Cardiac septum (tissue), 1 donor: ENCODE measurements at places on chromosomes 12 and 14. TPM values are rescaled to one million over a fixed set of nuclear protein-coding genes. Genes with fewer than 3 reads are reported as not detected.

DNA sequence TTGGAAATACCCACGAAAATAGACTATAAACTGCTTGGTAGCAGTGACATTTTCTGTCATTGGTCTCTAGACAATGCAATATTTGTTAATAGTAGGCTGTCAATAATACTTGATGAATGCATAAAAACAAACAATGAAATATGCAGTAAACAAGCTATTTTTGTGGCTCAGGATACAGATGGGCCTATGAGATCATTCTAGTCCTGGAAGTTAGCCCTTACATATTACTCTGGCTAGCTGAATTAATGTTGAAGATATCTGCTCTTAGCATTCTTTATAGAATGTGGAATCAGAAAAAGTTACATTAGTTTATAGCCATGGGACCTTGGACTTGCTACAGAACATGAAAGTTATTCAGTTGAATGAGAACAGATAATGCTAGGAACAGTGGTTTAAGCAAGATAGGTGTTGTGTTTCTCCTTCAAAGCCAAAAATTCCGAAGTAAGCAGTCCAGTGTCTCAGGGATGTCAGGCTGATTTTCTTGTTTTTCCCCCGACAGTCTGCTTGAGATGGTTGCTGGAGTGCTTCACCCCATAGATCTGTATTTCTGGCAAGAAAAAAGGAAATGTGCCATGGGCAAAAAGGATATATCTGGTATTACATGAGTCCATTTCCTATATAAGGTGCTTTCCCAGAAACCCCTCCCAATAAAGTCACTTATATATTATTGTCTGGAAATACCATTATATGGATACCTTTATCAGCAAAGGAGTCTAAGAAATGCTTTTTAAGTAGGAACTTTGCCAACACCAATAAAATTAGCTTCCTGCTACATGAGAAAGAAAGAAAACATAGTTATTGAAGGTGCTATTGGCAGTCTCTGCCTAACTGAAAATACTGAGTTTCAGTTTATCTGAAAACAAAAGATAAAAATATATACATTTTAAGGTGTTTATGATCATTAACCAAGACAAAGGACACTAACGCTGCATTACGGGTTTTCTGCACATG, 619.4 kb upstream of the ATP2B1 start:
- no peak for DNase-seq

DNA sequence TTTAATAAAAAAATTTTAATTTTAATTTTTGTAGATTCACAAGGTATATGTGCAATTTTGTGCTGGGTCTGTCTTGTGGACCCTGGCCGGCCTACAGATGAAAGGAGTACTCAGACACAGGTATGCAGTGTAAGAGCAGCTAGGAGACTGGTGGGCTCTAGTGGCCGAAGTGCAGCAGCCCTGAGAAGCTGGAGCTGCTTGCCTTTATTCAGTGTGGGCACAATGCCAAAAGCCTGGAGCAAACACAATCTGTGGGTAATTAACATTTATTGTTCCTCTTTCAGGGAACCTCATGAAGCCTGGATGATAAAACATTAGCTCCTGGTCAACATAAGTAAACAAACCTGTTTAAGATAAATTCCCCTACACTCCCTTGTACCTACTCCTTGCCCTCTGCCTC, 135.7 kb upstream of the SEL1L start:
- DNase-seq = no peak

IL31 gene
- not detected for total RNA-seq

DNA sequence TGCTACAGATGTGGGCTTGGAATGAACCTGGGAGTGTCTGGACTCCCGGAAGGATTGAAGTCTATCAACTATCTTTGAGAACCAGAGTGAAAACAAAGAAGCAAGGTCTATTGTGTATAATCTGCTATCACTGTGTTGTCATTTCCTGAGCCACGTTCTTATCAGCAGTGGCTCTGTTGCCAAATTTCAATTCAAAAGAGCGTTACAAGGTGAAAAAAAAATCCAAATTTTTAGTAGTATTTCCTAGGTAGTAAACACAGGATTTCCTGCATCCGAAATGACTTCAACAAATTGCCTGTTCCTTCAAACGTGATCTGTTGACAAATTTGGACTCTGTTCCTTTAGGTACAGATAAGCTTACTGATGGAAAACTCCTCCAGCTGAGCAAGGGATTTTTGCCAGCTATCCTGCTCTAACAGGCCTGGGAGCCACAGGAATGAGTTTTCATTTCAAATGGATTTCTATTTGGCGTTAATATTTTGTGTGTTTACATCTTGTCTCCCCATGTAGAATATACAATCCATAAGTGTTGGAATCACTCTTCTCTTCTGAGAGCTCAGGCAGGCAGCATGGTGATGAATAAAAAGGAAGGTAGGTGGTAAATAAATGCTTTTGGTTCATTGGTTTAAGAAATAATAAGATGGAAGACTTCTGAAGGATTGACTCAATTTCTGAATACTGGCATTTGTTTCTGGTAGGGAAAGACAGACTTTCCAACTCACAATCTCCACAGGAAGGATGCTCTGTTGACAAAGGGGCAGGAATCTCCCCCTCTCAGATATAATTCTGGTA, 58.5 kb downstream of the GPR135 start:
- no peak for DNase-seq

- no peak for DNase-seq
Measured at GRCh38 chr12:132106921-132107320, 37.2 kb downstream of the DDX51 start.

GRCh38 chr12:45231515-45232145, 15.7 kb downstream of the ANO6 start:
- no peak for DNase-seq

OTOGL gene
- 0.51 TPM for total RNA-seq

SERPINA9 gene
- not detected for total RNA-seq

- DNase-seq = no peak
Measured at GRCh38 chr12:92829686-92830282, 99.3 kb downstream of the EEA1 start.

USP44 gene
- total RNA-seq = 0.35 TPM

DNA sequence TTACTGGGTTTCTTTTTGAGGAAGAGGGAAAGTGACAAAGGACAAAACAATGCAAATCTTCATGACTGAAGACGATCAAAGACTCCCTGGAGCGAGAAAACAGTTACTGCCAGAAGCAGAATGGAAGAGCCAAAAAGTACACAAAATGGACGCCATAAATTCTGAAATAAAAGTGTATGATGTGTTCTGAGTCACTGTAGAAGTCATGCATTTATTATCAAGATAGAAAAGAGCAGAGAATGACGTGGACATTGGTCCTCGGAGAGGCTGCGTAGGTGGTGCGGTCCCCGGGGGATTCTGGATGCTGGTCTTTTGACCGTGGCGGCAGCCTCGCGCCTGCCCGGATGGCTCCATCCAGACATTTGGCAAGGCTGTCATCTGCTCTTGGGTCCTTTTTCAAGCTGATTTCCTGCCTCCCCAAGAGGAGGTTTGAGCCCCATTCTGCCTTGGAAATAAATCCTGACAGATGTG, 52.8 kb downstream of the C14orf132 start:
- DNase-seq = no peak

DNA sequence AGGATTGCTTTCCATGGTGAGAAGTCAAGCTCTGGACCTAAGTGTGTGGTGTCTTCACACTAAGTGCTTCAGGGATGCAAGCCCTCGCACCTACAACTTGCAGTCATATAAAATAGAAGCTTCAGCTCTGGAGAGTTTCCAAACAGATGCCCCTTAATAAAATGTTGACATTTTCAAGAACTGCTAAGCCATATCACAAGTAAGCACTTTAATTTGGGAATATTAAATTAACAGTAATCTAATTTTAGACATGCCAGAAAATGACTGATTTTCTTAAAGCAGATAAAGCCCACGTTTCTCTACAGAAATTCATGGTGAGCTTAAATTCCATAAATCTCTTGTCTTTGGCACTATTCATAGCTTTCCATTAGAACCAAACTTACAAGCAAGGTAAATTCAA, 600.1 kb upstream of the FLRT2 start:
- DNase-seq = no peak

CLEC2A gene
- total RNA-seq = not detected

VDR gene
- 1.3 TPM for total RNA-seq

- DNase-seq = no peak
Measured at GRCh38 chr12:117718141-117718540, 250.6 kb downstream of the KSR2 start.

ALG10 gene
- 3.5 TPM for total RNA-seq

DNA sequence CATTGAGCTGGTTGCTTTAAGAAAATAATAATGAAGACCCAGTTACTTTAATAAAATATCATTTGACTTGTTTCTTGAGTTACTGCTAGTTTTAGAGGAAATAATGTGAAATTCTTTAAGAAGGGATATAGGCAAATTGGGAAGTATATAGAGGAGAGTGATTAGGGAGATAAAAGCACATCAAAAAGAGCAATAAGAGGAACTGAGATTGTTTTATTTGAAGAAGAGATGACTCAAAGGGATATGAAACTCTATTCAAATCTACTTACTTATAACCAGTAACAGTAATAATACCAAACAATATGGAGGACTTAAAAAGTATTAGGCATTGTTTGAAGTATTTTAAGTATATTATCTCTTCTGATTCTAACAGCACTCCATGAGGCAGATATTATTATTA, 37.1 kb downstream of the LRRK2 start:
- no peak for DNase-seq

ADCY4 gene
- total RNA-seq = 71.9 TPM

- no peak for DNase-seq
Measured at GRCh38 chr12:51838036-51838435, 10.5 kb downstream of the FIGNL2 start.

- DNase-seq = no peak
Measured at GRCh38 chr14:31275731-31276130, 68.1 kb upstream of the HECTD1 start.

- no peak for DNase-seq
Measured at GRCh38 chr12:43742106-43742505, 16.5 kb downstream of the PUS7L start.

- no peak for DNase-seq
Measured at GRCh38 chr14:34981743-34982420, 910 bp upstream of the SRP54 start.

- no peak for DNase-seq
Measured at GRCh38 chr14:105525861-105526775, at the start of gene TMEM121. Gene TMEM121 (plus strand): TSS chr14:105526583. CDS start chr14:105528835, 2,252 bp downstream.

DNA sequence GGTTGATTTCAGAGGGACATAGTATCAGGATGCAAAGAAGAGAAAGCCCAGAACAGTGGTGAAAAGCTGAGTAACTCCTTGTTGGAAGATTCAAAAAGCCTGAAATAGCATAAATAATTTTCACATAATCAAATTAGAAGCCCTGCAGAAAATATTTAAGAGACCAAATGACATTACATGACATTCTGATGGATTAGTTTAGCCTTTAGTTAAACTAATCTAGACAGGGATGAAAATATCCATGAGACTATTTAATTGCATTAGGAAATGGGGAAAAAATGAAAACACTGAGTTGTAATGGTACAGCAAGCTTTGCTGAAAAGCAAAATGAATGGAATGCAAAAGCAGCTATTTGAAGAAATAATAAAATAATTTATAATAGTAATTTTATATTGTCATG, 91.8 kb downstream of the KIF21A start:
- DNase-seq = no peak

OASL gene
- total RNA-seq = 0.27 TPM

DNA sequence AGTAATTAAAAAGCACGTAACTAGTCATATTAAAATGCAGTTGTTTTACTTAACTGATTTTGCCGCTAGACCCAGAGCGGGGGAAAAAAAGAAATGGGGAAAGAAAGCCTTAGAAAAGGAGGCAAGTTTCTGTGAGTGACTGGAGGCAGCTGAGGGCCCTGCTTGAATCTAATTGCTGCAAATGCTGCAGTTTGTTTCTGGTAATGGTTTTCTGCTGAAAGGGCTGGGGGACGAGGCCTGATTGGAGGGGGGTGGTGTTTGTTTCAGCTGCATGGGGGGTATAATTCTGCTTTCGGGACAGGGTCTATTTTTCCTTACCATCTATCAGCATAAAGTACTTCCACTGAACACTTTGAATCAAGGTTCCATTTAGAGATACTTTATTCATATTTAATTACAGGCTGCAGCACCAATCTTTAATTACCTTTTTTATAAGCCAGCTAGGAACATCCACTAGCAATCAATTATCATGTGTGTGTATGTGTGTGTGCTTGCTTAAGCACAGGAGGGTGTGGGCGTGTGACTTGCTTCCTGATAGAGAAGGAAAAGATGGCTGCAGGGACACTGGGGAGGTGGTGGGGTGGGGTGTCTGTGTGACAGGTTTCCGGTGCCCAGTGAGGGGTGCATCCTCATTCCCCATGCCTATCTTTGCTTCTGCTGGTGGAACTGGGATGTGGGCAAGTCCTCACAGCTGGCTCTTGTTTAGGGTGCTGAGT, 83.4 kb downstream of the ADCK1 start:
- no peak for DNase-seq

GRCh38 chr12:6275928-6276887, 34.3 kb upstream of the PLEKHG6 start:
- no peak for DNase-seq

- DNase-seq = no peak
Measured at GRCh38 chr12:38268612-38269011, 48.0 kb upstream of the ALG10B start.

DNA sequence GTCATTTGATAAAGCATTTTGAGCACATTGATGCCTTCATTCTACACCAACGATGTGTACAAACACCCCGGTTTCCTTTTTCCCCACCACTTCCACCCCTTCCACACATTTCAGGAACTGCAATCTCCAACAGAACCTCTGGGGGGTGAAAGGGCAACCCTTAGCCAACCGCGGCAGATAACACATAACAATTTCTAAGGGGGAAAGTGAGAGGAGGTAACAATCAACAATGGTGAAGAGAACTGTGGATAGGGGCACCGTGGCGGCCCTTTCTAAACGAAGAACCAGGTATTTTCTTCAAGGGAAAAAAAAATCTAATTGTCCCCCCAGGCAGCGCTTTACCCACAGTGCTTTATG, 1.1 kb downstream of the KITLG start:
- DNase-seq = no peak

SLCO1C1 gene
- total RNA-seq = 1.8 TPM

GRCh38 chr12:50574601-50575348, 70.0 kb downstream of the DIP2B start:
- DNase-seq = no peak

DNA sequence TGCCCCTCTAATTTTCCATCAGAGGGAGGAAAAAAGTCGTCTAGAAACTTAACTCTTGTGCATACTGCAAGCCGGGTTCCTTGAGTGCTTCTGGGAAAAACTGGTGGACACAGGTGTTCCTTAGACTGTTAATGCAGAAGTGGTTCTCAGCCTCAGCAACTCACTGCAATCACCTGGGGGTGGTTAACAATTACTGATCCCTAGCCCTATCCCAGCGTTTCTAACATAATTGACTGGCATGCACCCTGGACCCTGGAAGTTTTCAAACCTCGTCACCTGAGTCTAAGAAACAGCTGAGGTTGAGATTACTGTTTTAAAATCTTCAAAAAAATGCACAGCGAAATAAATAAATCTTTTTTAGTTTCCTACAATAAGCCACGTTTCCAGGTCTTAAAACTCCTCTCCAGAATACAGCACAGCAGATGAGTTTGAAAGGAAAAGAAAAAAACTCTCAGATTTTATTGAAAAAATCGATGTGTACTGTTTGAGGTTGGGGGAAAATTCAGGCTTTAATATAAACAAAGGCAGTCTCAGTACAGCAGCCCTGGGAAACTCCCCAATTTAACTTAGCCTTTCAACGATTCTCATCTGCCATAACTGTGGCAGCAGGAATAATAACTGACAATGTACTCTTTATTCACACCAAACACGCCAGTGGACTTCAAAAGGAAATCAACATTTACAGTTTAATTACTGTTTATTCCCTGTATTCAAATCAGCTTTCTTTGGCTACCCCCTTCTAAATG, 45.4 kb downstream of the PHLDA1 start:
- DNase-seq = no peak

ARMH4 gene
- total RNA-seq = 6.4 TPM
